GM04503 (cell line): ENCODE measurements at places on chromosomes 5 and 9.
A peak's percentile ranks its signal among the peaks of the same experiment; 100 is the strongest.

DNA sequence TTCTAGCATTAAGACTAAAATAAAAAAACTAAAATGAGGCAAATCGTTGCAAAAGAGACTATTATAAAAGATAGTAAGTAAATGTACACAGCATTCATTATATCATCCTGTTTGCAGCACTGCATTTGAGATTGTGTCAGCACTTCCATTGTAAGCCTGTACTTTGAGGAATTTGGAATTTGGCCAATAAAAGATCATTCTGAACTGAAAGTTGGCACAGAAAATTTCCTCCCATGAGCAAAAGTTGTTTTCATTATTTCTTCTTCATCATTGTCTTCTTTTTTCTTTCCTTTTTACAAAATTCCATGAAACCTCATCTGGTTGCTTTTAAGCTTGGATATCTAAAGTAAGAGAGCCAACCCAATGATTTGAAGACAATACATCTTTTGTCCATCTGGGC, 199.3 kb upstream of the ADAMTSL1 start:
- DNase-seq = no peak

GRCh38 chr9:21428235-21428634, 12.0 kb upstream of the IFNA1 start:
- DNase-seq = no peak

GRCh38 chr9:122192914-122193525, 33.3 kb downstream of the MORN5 start:
- DNase-seq = no peak

DNA sequence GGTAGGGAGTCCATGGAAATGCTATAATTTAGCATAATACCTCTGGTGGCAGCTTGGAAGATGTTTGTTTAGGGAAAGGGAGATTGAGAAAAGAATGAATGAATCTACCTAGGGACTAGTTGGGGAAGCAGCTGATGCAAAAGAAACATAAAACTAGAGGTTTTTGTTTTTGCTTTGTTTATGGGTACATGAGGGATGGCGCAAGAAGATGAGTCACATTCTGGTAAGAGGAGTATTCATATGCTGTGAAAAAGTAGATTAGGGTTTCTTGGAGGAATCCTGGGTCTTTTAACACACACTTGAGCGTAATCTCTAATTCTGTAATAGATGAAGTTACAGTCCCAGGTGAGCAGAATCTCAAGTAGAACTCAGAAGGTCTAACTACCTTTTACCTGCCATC, 17.1 kb downstream of the C9orf43 start:
- DNase-seq = no peak

DNA sequence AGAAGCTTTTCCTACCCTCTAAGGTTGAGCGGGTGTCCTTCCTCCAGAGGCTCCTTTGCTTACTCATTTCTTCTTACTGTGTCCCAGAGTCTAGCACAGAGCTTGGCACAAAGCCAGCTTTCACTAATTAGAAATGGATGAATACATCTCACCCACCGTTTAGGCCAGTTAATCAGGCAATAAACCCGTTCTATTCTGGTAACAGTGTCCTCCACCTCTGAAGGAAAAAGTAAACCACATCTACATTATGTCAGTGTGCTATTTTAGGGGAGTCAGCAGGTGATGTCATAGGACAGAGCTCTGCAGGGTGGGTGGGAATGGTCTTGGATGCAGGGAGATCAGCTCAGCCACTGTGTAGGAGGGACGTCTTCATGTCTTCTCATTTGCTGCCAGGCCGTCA, 109.2 kb downstream of the OSTF1 start:
- no peak for DNase-seq

DNA sequence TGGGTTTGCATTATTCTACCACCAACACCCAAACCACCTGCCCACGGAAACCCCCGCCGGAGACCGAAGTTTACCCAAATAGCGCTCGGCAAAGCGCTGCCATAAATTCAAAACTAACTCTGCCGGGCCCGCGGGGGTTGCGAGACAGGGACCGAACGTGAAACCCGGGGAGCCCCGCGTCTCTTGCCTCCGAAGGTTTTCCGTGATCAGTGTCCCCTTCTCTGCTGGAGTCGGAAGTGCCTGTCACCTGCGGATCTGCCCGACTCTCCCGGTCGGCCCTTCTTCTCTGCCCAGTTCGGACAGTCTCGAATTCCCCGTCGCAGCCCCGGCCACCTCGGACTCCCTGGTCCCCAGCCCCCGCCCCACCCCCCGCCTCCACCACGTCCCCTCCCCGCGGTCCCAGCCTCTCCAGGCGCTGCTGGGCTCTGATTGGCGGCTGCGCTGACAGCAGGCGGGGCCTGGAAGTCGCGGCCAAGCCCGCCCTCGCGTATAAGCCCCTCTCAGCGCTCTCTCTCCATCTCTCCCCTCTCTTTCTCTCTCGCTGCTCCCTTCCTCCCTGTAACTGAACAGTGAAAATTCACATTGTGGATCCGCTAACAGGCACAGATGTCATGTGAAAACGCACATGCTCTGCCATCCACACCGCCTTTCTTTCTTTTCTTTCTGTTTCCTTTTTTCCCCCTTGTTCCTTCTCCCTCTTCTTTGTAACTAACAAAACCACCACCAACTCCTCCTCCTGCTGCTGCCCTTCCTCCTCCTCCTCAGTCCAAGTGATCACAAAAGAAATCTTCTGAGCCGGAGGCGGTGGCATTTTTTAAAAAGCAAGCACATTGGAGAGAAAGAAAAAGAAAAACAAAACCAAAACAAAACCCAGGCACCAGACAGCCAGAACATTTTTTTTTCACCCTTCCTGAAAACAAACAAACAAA, at the start of gene RORB:
RORB (plus strand) TSS at position 517 of the 929 bp plus-strand sequence. CDS start 642 bp downstream, outside the sequence.
- DNase-seq = no peak

DNA sequence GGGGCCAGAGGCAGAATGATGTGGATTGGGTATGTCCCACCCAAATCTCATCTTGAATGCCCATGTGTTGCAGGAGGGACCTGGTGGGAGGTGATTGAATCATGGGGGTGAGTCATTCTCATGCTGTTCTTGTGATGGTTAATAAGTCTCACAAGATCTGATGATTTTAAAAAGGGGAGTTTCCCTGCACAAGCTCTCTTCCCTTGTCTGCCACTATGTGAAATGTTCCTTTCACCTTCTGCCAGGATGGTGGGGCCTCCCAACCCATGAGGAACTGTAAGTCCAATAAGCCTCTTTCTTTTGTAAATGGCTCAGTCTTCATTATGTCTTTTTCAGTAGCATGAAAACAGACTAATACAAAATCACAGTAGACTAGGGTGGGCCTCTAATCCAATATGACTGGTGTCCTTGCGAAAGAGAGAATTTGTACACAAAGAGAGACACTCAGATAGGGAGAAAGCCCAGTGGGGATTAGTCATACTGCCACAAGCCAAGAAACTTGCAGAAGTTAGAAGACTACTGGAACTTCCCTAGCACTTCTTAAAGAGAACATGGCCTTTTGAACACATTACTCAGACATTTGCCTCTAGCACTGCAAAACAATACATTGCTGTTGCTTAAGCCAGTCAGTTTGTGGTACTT, 68.4 kb downstream of the ANXA1 start:
- peak; percentile 3 for DNase-seq

DNA sequence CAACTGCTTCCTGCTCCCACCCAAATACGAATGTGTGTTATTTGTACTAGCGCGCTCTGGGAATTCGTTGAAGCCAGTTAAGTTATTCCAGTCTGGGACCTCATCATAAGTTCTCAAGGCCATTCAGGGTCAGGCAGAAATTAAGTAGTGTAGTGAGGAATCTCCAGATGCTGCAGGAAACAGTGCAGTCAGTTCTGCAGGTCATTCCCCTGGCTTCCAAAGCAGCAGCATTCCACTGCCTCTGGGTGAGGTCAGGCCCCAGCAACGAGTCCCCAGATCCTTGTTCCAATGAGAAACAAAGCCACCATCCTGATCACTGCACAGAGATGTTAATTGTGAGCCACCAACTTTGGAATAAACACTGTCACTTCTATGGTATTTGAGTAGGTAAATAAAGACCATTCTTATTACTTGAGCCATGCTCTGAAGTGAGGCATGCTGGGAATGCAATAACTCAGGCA, 33.1 kb downstream of the SVEP1 start:
- DNase-seq = no peak

DNA sequence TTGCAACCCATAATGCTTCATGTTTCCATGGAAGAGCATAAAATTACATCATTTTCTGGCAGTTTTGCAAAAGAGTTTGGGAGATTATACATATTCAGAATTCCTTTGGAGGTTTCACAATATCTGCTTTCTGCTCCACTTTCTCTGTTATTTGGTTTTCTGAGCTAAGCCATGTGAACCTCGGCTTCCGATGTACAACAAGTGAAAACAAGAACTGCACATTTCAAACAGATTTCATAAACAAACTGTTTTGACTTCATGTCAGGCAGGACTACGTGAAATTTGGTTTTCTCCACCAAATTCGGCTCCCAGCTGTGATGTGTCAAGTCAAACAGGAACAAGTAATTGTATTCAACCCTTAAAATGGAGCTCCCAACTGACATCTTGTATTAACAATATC, 609.8 kb downstream of the IRX1 start:
- DNase-seq = no peak
